ENCODE measurements at places on chromosomes 16 and 17.
A peak's percentile ranks its signal among the peaks of the same experiment; 100 is the strongest.

DNA sequence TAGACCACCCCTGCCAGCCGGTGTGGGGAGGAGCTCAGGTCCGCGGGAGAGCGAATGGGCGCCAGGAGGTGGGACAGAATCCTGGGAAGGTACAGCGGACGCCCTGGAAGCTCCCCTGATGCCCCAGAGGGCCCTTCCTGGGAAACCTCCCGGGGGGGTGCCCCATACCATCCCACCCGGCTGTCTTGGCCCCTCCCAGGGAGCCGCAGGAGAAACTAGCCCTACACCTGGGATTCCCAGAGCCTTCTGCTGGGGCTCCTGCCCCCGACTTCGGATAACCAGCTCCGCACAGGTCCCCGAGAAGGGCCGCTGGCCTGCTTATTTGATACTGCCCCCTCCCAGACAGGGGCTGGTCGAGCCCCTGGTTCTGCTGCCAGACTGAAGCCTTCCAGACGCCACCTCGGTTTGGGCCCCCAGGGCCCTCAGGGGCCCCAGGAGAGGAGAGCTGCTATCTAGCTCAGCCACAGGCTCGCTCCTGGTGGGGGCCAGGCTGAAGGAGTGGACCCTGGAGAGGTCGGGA is 3.0 kb upstream of the CBX4 start:
- DNase-seq = no peak

DNA sequence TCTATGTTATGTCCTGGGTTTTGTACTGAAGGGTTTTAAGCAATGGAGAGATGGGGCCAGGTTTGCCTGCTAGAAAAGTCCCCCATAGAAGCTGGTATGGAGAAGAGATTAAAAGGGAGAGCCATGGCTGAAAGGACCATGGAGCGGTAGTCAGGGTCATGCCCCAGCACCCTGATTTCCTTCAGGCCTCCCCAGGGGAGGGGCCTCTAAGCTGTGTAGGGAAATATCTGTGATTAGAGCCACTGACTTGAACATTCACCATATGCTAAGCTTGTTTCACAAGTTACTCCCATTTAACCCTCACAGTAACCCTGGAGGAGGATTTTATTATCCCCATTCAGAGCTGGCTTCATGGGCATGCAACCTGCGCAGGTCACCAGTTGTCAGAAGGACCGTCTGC is 3.8 kb upstream of the ATP2A3 start:
- no peak for DNase-seq

DNA sequence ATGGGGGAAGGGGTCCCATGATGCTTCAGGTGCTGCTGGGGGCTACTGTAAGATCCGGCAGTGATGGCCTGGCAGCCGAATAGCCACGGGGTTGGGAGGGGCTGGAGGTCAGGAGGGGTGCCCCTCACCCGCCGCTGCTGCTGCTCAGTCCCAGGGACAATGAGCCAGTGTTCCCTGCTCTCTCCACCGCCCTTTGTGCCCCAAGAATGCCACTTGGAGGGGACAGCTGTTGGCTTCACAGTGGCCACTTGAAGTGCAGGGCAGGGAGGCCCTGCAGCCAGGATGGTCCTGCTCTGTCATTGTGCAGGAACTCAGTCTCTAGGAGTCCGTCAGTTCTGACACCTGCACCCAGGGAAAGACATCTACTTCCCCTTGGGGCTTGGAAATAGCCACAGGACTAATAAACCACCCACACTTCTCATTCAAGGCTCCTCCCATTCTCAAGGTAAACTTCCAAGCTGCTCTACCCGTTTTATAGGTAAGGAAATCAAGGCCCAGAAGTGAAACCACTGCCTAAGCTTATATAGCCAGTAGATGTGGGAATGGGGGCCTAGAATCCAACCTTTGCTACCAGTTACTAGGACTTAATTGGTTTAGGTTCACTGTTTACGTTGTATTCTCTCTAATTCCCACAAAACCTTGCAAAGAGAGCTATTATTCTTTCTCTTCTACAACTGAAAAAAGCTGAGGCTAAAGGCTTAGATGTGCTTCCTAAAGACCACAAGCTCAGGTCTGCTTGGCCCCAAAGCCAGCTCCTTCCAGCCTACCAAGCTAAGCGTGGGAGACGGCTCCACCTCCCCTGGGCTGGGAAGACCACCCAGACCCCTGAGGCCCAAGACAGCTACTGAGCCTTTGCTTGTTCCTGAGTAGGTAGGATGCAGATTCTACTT is 6.2 kb upstream of the CPSF4L start:
- peak; percentile 95 for DNase-seq

GRCh38 chr17:70956726-70957125 is 787.4 kb downstream of the KCNJ2 start:
- DNase-seq = no peak

DNA sequence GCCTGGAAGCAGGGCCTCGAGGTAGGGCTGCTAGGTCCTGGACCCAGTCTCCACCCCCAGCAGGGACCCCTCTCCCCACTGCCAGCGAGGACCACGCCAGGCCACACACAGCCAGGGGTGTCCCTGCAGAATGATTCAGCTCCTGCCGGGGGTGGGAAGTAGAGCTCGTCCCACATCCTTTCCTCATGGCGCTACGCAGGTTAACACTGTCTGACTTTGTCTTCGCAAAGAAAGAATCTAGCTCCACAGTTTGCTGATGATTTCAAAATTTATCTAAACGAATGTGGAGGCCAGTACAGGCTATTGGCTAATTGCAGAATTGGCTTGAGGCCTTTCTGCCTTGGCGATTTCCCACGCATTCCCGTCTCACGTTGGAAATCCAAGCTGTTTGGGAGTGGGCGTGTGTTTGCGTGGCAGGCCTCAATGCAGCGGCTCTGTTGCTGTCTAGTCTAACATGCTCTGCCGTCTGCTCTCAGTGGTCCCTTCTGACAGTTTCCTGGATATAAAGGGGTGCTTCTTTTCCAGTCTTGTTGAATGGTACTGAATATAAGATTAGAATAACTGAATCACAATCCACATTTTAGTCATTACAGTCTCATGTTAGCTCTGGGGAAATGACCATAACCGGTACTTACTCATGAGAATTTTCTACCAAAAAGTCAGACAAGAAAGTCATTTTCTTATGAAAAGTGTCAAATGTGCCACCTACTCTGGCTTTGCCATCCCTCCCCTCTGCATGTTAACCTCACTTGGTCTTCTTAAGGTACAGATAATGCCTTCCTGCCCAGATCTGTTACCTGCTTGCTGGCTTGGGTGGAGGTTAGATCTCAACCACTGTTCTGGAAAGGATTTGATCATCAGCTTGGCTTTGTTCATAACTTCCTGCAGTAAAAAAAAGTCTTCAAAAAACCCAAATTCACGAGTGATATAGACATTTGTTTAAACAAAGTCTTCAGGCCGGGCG is 252.4 kb downstream of the NTN1 start:
- no peak for DNase-seq

DNA sequence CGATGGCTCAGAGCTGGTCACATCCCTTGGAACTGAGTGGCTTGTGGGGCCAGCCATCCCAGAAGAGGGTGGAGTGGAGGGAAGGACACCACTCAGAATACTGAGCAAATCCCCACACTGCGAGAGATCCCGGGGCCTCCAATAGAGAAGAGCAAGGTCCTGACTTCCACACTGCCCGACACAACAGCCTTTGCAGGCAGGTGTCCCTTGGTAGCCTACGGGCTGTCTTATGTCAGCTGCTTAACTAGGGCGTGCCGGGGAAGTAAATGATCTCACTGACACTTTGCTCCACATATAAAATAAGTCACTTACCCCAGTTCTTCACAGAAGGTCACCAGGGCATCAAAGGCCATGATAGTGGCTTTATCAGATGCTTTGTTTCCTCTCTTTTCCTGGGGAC is 16.1 kb downstream of the RECQL5 start:
- DNase-seq = no peak

GRCh38 chr17:4956493-4957061 is 5.7 kb downstream of the ENO3 start:
- no peak for DNase-seq

- no peak for DNase-seq
Observed at GRCh38 chr17:46818316-46818928, at the start of gene WNT3. WNT3 (minus strand) TSS chr17:46818692; CDS start chr17:46818597, 95 bp downstream.

Measured in pons (tissue), 1 donor.